ENCODE measurements at places on chromosomes 11 and 22.

DNA sequence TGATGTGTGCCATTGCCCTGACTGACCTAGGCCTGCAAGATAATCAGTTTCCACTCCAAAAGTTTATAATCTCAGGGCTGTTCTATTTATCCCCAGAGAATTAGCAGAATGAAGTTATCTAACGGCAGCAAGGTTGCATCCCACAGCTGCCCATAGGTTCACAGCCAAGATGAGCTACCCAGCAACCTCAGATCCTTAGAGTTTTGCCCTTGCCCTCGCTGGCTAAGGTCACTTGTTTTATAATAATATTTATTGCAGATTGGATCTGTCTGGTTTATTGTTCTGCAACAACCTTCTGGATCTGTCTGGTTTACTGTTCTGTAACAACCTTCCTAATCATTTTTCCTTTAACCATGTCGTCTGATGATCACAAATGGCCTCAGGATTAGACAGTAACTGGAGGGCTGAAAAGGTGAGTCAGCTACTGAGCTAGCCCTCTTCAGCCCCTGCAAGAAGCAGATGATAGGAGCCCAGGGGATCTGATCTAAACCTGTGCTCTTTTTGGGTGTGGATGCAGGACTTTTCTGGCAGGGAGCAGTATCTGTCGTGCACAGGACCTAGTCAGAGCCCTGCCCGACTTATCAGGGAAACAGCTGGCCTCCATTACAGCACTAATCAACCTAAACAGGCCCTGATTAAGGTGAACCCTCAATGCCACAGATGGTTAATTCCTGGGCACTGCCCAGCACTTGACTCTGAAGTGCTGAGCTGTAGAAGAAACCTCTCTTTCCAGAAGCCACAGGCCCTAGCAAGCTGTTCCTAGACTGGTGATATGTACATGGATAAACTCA lies 642.9 kb upstream of the KIRREL3 start:
- no peaks in the 10 kb centered on the region for H3K27me3 ChIP-seq
- no peaks in the 10 kb centered on the region for H3K36me3 ChIP-seq
- no peak overlapping the region for H3K27ac ChIP-seq
- no peak overlapping the region for H3K4me3 ChIP-seq

DNA sequence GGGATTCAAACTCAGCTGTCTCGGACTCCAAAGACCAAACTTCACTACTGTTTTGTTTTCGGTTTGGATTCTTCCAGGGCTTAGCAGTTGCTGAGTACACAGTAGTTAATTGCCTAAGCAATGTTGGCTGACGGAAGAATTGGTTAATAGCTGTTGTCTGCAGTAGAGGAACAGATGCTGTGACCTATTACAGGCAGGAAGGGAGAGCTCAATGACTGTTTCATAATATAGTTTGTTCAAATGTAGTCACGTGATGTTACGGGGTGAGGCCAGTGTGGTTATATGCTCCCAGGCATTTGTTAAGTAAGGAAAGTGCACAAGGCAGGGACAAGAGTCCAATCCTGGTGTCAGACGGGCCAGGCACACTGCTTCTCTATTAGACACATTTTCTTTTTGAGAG lies 222.6 kb upstream of the CCDC90B start:
- no peak for DNase-seq
- no peak overlapping the region for H3K27ac ChIP-seq
- no peak overlapping the region for H3K4me3 ChIP-seq
- H3K27me3 ChIP-seq, result no peaks in the 10 kb centered on the region
- no peaks in the 10 kb centered on the region for H3K36me3 ChIP-seq

GRCh38 chr11:85950317-85951048 lies 95.3 kb downstream of the CCDC83 start:
- no peak overlapping the region for H3K4me3 ChIP-seq
- H3K27me3 ChIP-seq, result no peaks in the 10 kb centered on the region
- no peaks in the 10 kb centered on the region for H3K4me1 ChIP-seq
- H3K36me3 ChIP-seq, result peaks cover 4% of the 10 kb centered on the region

GRCh38 chr11:45166604-45166897 lies 20.1 kb downstream of the PRDM11 start:
- no peak for DNase-seq
- H3K36me3 ChIP-seq, result no peaks in the 10 kb centered on the region
- H3K4me1 ChIP-seq, result no peaks in the 10 kb centered on the region
- no peaks in the 10 kb centered on the region for H3K27me3 ChIP-seq
- no peak overlapping the region for H3K4me3 ChIP-seq

DNA sequence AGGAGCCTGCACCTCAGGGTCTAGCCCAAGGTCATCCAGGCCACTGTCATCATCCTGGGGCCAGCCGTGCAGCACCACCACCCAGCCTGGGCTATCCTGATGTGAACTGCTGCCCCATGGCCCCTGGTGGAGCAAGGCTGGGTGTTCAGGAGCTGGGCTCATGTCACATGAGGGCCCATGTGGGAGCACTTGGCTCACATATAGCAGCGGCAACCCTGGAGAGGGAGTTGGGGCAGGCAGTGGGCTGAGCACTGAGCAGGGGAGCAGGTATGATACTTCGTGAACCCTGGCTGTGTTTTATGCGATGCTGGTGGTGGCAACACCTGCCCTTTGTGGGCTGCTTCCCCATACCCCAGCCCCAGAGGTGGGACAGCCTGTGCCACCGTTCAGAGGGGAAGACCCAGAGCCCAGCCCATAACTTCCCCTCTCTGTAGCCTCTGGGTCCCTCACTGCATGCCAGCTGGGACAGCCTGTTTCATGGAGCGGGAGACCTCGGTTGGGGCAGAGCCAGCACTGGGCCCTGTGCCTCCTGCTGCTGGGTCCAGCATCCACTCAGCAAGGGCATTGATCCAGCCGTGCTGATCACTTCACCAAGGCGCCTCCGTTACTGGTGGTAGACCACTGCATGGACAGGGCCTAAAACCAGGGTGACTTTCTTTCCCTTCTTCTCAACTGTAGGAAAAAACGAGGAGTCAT lies 62.5 kb upstream of the SUSD2 start:
- no peak for DNase-seq
- H3K36me3 ChIP-seq, result peaks cover 26% of the 10 kb centered on the region
- H3K27me3 ChIP-seq, result no peaks in the 10 kb centered on the region
- H3K4me1 ChIP-seq, result no peaks in the 10 kb centered on the region
- H3K27ac ChIP-seq, result no peak overlapping the region

- no peak for DNase-seq
- no peaks in the 10 kb centered on the region for H3K36me3 ChIP-seq
- H3K27ac ChIP-seq, result no peak overlapping the region
- H3K27me3 ChIP-seq, result no peaks in the 10 kb centered on the region
- H3K4me3 ChIP-seq, result no peak overlapping the region
These were observed 165.0 kb downstream of the SOX6 start for GRCh38 chr11:16191212-16191867.

DNA sequence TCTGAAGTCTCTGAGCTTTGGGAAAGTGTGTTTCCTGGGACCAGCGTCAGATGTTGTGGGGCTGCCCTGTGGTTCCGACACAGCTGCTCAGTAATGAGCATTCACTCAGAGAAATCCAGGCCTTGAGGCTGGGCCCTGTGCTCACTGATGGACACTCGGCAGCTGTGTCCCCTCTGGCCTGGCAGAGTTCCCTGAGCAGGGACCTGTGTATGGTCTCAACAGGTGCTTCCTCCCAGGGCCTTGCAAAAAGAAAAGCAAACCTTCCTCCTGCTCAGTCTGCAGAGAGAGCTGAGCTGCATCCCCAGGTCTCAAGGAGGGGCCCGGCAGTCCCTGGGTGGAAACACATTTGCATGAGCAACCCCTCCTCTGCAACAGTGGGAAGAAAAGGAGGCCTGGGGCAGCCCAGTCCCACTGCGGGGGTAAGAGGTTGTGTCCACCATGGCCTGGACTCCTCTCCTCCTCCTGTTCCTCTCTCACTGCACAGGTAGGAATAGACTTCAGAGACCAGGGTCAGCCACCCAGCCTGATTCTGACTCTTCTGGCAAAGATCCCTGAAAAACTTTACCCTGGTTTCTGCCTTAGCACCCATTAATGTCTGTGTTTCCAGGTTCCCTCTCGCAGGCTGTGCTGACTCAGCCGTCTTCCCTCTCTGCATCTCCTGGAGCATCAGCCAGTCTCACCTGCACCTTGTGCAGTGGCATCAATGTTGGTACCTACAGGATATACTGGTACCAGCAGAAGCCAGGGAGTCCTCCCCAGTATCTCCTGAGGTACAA lies 131.2 kb downstream of the VPREB1 start:
- no peaks in the 10 kb centered on the region for H3K27me3 ChIP-seq
- H3K4me1 ChIP-seq, result no peaks in the 10 kb centered on the region
- H3K36me3 ChIP-seq, result no peaks in the 10 kb centered on the region
- no peak overlapping the region for H3K27ac ChIP-seq
- no peak for DNase-seq

- no peak overlapping the region for H3K4me3 ChIP-seq
- no peaks in the 10 kb centered on the region for H3K36me3 ChIP-seq
- H3K27ac ChIP-seq, result no peak overlapping the region
- H3K27me3 ChIP-seq, result peaks cover 23% of the 10 kb centered on the region
- no peak for DNase-seq
These were observed 346 bp downstream of the FJX1 start for GRCh38 chr11:35618497-35619115.

DNA sequence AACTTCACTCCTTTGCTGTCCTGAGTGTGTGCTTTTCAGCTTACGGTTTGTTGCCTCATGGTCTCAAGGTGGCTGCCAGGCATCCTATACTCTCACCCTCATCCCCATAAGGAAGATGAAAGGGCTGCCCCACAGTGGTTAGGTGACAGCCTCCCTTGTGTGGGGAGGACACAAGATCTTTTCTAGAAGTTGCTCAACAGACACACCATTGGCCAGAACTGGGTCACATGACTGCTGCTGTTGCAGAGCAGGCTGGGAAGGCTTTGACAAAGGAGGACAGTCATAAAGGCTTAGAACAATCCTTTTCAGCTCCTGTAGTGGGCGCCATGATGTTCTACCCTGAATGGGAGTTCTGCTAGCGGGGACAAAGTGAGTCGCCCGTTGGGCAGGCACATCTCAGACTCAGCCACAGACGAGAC lies 69.7 kb upstream of the RASD2 start:
- no peaks in the 10 kb centered on the region for H3K36me3 ChIP-seq
- H3K4me1 ChIP-seq, result no peaks in the 10 kb centered on the region
- DNase-seq, result no peak
- no peak overlapping the region for H3K27ac ChIP-seq
- no peak overlapping the region for H3K4me3 ChIP-seq

DNA sequence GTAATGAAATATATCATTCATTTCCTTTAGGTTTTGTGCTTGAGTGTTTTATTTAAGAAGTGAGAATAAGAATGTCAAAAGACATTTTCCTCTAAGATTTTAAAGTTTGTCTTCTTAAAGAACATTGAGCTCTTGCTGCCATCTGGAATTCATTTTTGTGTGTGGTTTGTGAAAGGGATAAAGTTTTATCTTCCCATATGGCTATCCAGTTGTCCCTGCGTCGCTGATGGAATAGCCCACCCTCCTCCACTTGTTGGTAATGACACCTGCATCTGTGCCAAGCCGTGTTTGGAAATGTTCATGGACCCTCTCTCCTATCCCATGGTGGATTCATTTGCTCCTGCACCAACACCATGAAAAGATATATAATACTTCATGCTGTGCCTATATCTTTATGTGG lies 901.5 kb downstream of the BRD1 start:
- H3K4me1 ChIP-seq, result no peaks in the 10 kb centered on the region
- no peak overlapping the region for H3K4me3 ChIP-seq
- H3K27me3 ChIP-seq, result no peaks in the 10 kb centered on the region
- no peak overlapping the region for H3K27ac ChIP-seq

DNA sequence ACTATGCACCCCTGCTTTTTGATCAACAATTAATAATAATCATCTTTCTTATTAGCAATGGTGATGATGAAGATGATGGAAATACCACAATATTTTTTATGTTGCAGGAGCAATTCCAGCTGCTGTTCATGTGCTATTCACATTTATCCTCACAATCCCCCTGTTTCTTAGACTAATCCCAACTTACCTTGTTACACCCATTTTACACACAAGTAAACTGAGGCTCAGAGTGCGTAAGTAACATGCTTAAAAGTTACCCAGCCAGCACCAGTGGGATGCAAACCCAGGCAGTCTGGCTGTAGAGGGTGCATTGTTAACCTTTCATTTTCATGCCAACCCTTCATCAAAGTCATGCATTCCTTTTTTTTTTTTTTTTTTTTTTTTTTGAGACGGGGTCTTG lies 1.6 kb upstream of the CRYBA4 start:
- no peaks in the 10 kb centered on the region for H3K27me3 ChIP-seq
- no peak for DNase-seq
- H3K4me3 ChIP-seq, result no peak overlapping the region
- H3K27ac ChIP-seq, result no peak overlapping the region
- H3K4me1 ChIP-seq, result peaks cover 5% of the 10 kb centered on the region

DNA sequence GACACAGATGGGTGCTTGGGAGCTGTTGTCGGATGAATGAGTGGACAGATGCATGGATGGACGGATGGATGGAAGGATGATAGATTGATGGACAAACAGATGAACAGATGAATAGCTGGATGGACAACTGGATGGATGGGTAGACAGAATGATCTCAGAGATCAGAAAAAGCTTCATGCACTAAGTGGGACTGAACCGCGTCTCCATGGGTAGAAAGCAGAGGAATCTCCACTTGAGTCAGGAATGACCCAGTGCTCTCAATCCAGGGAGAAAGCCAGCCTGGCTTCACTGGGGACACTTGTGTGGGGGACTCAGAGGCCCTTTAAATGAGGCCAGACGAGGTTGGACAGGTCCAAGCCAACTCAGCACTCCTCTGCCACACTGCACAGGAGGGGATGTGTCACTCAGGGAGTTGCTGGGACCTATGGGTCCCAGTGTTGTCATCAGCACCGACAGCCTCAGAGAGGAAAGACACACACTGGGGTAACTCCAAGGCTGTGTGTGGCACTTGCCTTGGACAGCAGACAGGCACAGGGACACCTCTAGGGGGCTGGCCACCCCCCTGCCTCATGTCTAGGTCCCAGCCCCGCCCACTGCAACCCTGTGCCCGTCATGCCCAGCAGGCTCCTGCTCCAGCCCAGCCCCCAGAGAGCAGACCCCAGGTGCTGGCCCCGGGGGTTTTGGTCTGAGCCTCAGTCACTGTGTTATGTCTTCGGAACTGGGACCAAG lies 5.6 kb downstream of the IGLL5 start:
- no peak for DNase-seq
- no peaks in the 10 kb centered on the region for H3K36me3 ChIP-seq
- peaks cover 6% of the 10 kb centered on the region for H3K27me3 ChIP-seq
- no peak overlapping the region for H3K27ac ChIP-seq
- no peaks in the 10 kb centered on the region for H3K4me1 ChIP-seq

- no peak for DNase-seq
- no peak overlapping the region for H3K27ac ChIP-seq
- H3K4me1 ChIP-seq, result no peaks in the 10 kb centered on the region
These were observed 71.4 kb downstream of the ARHGAP8 start for GRCh38 chr22:44823806-44824205.

DNA sequence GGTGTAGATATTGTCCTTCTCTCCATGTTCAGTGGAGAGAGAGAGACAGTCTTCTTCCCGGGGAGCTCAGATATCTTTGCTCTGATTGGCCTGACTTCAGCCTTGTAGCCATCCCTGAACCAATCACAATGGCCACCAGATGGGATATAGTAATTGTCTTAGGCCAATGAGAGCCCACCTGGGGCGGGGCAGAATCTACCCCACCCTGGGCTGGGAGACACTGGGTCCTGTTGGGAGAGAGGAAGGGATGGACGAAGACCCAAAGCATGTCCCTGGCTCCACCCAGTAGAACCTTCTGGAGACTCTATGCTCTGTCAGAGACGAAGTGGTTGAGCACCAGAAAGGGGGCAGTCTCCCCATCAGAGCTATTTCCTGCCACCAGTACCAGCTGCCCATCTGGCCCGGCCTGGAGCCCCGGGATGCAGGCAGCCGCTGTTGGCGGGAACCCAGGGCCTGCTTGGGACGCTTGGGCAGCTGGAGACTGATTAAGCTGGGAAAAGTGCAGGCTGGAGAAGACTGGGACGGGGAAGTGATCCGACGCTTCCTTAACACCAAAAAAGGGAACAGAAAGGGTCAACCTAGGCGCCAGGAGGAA lies 31.6 kb upstream of the CBX7 start:
- no peak for DNase-seq
- no peaks in the 10 kb centered on the region for H3K36me3 ChIP-seq
- no peak overlapping the region for H3K27ac ChIP-seq
- H3K27me3 ChIP-seq, result no peaks in the 10 kb centered on the region
- H3K4me3 ChIP-seq, result no peak overlapping the region

All from CD8-positive, alpha-beta memory T cell (primary cell).